ENCODE measurements at places on chromosomes 16 and 17.
A peak's percentile ranks its signal among the peaks of the same experiment; 100 is the strongest.

DNA sequence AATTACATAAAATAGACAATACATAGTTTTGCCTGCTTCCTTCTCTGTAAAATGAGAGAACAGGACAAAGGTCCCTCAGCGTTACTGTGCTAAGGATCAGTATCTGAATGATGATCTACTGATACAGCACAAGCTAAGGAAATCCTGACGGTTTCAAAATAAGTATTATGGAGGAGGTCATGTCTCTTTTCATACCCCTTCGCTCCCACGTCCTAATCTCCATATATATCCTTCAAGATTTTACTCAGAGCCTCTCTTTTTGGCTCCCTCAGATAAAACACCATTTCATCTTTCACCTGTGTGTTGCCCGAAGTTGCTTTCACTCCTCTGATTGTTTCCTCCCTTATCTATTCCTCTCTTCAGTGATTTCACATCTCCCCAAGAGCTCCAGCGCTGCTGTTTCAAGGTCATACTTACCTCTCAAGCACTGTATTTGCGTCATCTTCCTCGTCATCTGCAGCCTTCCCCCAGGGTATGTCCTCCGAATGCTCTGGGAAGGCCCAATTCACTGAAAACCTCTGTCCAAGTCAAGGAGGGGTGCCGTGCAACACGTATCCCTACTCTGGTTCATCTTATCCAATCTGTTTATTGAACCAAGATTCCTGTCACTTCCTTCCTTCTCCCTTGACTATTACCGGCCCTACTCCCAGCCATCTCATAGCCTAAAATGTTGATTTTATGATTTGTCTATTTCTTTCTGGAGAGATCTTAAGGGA lies 1.2 kb upstream of the BLTP2 start:
- DNase-seq = no peak

DNA sequence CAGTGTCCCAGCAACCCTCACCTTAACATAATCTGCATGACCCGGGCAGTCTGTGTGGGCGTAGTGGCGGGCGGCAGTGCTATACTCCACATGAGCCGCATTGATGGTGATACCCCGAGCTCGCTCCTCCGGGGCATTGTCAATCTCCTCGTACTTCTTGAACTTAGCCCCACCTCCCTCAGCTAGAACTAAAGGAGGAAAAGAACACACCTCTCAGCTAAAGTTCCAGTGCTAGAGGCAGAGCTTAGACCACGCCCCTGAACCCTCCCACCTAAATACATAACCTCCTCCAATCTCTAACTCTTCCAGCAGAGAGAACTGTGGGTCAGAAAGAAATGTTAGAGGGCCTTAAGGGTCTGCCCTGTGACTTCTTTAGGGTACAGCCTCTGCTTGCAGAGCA lies 855 bp downstream of the TUFM start:
- DNase-seq = peak; percentile 19

DNA sequence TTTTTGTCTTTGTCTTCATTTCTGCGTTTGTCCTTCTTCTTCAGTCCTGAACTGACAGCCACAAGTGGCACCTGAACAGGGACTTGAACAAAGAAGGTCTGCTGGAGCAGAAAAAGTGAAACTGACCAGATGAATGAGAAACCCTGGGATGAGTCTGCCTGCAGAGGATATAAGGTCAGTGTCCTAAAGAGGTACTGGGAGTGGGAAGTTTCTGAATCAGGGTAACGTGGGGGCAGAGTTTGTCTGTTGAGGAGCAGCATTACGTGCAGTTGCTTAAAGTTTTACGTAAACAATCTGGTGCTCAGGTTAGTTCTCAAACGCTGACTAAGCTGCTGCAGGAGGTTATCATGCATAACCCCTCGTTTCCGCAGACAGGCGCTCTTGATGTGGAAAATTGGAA lies 2057.6 kb downstream of the TP53TG3F start:
- DNase-seq = no peak

GRCh38 chr16:57830890-57831484 lies 28.7 kb upstream of the KIFC3 start:
- DNase-seq = no peak

DNA sequence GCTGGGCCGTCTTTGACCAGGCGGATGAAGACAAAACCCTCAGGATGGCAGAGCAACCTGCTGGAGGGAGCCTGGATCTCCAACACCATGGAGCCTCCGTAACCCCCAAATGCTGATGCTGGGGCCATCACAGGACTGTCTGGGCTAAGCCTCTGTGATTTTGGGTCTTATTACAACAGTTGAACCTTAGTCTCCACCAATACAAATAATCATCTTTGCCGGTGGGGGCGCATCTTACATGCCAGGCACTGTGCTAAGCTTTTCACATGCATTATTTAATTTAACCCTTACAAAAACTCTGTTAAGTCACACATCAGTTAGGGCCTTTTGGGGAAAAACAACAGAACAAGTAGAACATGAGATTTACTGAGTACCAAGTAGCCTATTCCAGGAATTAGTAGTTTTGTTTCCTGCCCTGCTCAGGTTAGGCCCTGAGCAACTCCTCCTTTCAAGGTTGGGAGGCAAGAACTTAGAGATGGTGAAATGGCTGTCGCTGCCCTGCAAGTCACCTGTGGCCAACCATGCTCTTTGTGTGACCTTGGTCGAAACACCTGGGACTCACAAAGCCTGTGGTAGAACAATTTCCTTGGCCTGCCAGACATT lies 8.9 kb upstream of the ITGAM start:
- no peak for DNase-seq

DNA sequence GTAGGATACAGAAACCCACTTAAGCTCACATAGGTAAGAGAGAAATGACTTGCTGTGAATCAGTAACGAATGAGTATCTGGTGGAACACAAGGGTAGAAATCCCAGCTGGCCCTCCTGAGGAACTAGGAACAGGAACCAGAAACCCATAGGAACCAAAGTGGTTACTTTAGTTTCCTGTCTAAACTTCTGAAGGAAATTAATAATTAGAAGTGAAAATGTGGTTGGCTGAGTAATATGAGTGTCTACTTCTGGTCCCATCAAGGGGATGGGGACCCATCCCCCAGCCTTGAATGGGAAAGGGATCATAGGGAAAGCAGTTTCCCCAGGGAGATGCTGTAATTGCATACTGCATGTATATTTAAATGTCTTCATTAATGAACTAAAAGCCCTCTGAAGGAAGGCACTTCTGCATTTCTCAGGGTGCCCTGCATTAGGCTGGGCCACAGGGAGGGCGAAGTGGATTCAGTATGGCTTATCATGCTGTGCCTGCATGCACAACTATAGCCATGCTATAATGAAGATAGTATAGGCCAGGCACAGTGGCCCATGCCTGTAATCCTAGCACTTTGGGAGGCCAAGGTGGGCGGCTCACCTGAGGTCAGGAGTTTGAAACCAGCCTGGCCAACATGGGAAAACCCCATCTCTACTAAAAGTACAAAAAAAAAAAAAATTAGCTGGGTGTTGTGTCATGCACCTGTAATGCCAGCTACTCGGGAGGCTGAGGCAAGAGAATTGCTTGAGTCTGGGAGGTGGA lies 45.6 kb downstream of the CYB5B start:
- DNase-seq = peak; percentile 37

DNA sequence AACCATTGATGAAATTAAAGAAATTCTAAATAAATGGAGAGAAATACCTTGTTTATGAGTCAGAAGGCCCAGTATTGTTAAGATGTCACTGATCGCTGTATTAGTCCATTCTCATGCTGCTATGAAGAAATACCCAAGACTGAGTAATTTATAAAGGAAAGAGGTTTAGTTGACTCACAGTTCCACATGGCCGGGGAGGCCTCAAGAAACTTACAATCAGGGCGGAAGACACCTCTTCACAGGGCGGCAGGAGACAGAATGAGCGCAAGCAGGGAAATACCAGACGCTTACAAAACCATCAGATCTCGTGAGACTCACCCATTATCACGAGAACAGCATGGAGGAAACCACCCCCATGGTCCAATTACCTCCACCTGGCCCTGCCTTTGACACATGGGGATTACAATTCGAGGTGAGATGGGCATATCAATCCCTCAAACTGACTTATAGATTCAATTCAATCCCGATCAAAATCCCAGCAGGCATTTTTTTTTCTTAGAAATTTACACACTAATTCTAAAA lies 157.2 kb downstream of the ENGASE start:
- no peak for DNase-seq

DNA sequence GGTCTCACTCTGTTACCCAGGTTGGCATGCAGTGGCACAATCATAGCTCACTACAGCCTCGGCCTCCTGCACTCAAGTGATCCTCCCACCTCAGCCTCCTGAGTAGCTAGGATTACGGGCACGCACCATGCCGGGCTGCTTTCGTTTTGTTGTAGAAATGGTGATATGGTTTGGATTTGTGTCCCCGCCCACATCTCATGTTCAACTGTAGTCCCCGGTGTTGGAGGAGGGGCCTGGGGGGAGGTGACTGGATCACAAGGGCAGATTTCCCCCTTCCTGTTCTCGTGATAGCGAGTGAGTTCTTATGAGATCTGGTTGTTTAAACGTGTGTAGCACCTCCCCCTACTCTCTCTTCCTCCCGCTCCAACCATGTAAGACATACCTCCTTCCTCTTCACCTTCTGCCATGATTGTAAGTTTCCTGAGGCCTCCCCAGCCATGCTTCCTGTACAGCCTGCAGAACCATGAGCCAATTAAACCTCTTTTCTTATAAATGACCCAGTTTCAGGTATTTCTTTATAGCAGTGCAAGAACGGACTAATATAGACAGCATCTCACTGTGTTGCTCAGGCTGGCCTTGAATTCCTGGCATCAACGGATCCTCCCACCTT lies 6.0 kb downstream of the PDZD9 start:
- no peak for DNase-seq

DNA sequence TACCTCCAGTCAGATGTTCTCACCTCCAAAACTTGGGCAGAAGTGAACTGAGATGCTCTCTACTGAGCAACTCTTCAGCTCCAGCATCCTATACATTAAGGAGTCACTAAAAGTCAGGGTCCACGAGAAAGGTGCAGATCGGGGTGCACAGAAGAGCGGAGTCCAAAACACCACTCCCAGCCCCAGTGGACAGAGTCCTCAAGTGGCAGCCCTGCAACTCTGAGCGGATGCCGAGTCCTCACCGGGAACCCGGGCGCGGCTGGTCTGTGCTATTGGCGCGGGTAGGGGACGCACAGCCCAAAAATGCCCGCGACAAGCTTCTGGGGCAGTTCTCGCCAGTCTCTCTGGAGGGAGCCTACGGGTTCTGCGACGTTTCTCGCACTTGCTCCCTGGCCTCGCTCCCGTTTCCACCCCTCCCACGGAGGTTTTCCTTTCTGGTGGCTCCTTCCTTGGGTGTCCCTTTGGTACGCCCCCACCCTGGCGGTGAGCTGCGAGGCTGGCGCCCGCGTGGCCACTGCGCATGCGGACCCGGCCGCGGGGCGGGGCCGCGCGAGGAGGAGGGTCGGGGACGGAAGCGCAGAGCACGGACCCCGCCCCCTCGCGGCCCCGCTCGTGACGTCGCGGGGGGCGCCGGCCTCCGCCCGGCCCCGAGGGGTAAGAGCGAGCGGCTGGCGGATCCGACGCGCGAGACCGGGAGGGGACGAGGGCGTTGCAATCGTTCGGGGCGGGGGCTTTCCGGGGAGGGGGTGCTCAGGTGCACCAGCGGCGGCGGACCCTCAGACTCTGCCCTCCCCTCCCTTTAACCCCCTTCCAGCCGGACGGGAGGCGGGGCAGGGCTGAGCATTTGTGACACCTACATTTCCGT lies at the start of gene TMEM219:
TSS of gene TMEM219 (plus strand) at position 601 of the 865 bp plus-strand sequence. CDS start 1,065 bp downstream, outside the sequence.
- peak; percentile 86 for DNase-seq

DNA sequence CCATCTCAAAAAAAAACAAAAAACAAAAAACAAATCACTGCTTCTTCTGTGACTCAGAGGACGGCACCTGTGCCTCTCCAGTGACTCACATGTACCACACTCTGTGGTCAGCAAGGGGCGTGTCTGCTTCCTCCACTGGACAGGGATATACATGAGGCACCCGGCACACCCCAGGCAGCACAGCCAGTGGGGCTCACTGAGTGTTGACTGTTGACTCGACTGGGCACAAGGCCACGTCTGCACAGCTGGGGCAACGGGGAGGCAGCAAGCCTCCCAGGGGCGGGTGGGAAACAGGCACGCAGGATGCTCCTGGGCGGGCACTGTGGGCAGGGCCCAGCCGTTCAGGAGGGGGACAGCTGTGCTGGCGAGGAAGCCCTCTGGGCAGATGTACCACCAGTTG lies 64.1 kb downstream of the TIMM22 start:
- no peak for DNase-seq

DNA sequence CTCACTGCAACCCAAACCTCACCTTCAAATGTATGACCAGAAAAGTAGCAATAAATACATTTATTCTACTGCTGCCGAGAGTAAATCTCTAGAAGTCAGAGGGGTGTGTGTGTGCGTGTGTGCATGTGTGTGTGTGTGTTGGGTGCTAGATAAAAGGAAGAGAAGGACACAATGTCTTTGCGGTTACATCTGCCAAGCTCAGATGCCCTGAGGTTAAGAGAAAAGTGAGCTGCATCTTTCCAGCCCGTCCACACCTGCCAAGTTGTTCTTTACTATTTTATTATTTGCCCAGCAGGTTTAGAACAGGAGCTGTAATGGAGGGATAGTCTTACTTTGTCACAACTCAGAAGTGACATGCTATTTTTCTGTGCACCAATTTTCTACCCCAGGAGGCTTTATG lies 54.5 kb upstream of the ANKFN1 start:
- DNase-seq = no peak

GRCh38 chr16:58198803-58199411 lies 1.0 kb upstream of the CSNK2A2 start:
- no peak for DNase-seq

DNA sequence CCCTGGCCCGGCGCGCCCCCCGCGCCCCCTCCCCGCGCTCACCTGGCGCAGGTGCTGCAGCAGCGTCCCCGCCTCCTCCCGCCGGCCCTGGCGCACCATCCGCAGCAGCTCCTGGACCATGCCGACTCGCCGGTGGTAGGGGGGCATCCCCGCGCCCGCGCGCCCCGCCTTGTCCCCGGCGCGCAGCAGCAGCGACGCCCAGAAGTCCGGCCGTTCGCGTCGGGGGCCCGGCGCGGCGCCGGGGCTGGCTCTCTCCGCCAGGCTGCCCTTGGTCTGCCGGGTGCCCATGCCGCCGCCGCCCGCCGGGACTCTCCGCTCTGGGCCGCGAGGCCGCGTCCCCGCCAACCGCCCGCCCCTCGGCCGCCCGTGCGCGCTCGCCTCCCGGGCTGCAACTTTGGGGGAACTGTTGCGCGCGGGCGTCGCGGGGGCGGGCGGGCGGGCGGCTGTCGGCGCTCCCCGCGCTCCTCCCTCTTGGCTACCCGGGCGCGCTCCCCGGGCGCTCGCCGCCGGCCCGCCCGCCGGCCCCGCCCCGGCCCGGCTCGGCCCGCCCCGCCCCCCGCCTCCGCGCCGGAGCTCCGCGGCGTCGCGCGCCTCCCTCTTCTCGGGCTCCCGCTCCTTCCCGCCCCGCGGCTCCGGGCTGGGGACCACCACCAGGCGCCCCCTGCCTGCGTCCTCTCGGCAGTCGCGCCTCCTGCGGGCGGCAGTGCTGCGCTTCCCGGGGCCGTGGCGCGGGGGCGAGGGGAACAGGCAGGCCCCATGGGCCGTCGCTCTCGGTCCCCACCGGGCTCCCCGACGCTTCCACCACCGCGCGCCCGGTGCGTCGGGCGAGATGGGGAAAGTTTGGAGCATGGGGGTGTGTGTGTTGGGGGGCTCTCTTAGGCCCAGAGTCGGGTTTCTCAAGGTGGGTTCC lies at the start of gene LRRC75A:
TSS of gene LRRC75A (minus strand) at position 491 of the 910 bp plus-strand sequence. CDS start at position 288, 203 bp downstream.
- peak; percentile 54 for DNase-seq
